ENCODE measurements at places on chromosomes 11 and 22. TPM values are rescaled to one million over a fixed set of nuclear protein-coding genes. Genes with fewer than 3 reads are reported as not detected.

- H3K4me1 ChIP-seq: peaks cover 23% of the 10 kb centered on the region
- no peak overlapping the region for H3K4me3 ChIP-seq
- no peak for DNase-seq
- no peaks in the 10 kb centered on the region for H3K36me3 ChIP-seq
- no peak overlapping the region for H3K27ac ChIP-seq
- H3K27me3 ChIP-seq: no peaks in the 10 kb centered on the region
These were observed 12.6 kb downstream of the SLC43A1 start for GRCh38 chr11:57502870-57503269.

GRCh38 chr11:67288452-67289225, 464 bp upstream of the ANKRD13D start:
- peak overlapping the region; percentile 96 for H3K27ac ChIP-seq
- DNase-seq: peak; percentile 96
- H3K36me3 ChIP-seq: peaks cover 32% of the 10 kb centered on the region
- no peaks in the 10 kb centered on the region for H3K27me3 ChIP-seq
- peak overlapping the region; percentile 87 for H3K4me3 ChIP-seq
- peaks cover 43% of the 10 kb centered on the region for H3K4me1 ChIP-seq

Gene OR52I2
- not detected for total RNA-seq

Gene FAU
- 1,390 TPM for total RNA-seq

GRCh38 chr11:27296497-27296896, 66.5 kb downstream of the CCDC34 start:
- no peak overlapping the region for H3K4me3 ChIP-seq
- no peaks in the 10 kb centered on the region for H3K27me3 ChIP-seq
- H3K27ac ChIP-seq: no peak overlapping the region
- DNase-seq: no peak

Gene SLC7A4
- not detected for total RNA-seq

Gene PDGFB
- 3.1 TPM for total RNA-seq

Gene NRGN
- 1.1 TPM for total RNA-seq

GRCh38 chr22:23116506-23117263, 25.1 kb downstream of the RSPH14 start:
- H3K36me3 ChIP-seq: no peaks in the 10 kb centered on the region
- no peaks in the 10 kb centered on the region for H3K27me3 ChIP-seq
- H3K4me1 ChIP-seq: no peaks in the 10 kb centered on the region
- no peak overlapping the region for H3K4me3 ChIP-seq

- no peaks in the 10 kb centered on the region for H3K4me1 ChIP-seq
- H3K27me3 ChIP-seq: no peaks in the 10 kb centered on the region
These were observed 18.9 kb upstream of the GDPD4 start for GRCh38 chr11:77320351-77320750.

Gene GLYAT
- total RNA-seq: not detected

GRCh38 chr11:127619946-127620345, 619.4 kb upstream of the KIRREL3 start:
- no peaks in the 10 kb centered on the region for H3K4me1 ChIP-seq
- H3K36me3 ChIP-seq: no peaks in the 10 kb centered on the region
- H3K27me3 ChIP-seq: no peaks in the 10 kb centered on the region
- no peak for DNase-seq
- no peak overlapping the region for H3K4me3 ChIP-seq

GRCh38 chr22:47210686-47211085, 448.2 kb downstream of the TBC1D22A start:
- H3K27ac ChIP-seq: no peak overlapping the region
- H3K4me1 ChIP-seq: no peaks in the 10 kb centered on the region
- peaks cover 6% of the 10 kb centered on the region for H3K27me3 ChIP-seq
- no peaks in the 10 kb centered on the region for H3K36me3 ChIP-seq

DNA sequence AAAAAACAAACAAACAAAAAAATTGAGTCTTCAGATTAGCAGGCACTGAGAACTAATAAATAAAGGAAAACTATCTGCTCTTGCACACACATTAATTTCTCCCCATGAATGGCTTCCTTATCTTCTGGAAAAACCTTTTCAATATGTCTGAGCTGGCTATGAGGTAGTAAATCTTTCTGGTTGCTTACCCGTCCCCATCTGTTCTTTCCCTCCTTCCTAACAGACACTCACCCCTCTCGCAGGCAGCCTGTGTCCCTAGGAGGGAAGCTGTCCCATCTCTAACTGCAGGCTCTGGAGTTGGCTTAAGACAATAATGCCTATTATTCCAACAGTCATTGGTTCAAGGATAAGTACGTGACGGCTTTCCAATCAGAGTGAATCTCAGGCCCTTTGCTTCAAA, 8.2 kb upstream of the SCUBE2 start:
- DNase-seq: no peak
- no peaks in the 10 kb centered on the region for H3K4me1 ChIP-seq
- H3K27ac ChIP-seq: no peak overlapping the region
- no peaks in the 10 kb centered on the region for H3K27me3 ChIP-seq
- H3K36me3 ChIP-seq: no peaks in the 10 kb centered on the region

Gene OR4D5
- total RNA-seq: not detected

- no peaks in the 10 kb centered on the region for H3K4me1 ChIP-seq
- DNase-seq: no peak
- H3K4me3 ChIP-seq: no peak overlapping the region
- H3K36me3 ChIP-seq: peaks cover 5% of the 10 kb centered on the region
- no peaks in the 10 kb centered on the region for H3K27me3 ChIP-seq
- H3K27ac ChIP-seq: no peak overlapping the region
These were observed 414.1 kb downstream of the CTTN start for GRCh38 chr11:70812472-70812871.

DNA sequence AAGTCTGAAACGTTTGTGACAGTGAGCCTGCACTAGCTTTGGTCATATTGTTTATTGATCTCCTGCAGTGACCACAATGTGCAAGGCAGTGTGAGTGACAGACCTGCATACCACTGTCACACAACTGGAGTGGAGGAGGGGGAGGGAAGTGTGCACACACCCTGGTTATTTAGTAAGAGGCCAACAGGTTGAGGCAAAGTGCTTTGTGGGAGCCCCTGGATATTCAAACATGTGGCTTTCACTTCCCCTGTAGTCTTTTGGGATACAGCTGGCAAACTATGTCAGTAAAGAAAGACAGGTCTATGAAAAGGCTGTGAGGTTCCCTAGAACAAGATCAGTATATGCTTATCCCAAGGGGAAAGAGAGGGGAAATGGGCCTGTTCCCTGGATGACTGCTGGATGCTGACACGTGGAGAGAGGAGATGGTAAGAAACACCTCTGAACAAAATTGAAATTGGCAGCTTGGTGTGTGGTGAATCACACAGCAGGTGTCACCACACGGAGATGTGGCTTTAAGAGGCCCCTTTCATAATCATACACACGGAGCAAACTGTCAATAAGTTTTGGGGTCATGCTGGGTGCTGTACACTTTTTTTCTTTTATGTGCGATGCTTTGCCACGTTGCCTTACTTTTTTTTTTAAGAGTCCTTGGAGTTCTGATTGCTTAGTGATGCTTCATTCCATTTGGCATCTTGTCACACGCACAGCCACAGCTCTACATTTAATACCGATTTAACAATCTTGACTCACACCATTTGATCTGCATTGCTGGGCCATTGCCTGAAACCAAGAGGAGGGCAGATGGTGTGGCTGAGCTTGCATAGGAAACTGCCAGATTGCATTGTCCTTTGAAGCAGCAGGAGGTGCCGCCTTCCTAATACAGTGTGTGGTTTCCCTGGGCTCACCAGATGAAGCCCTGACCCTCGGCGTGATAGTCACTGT, 11.3 kb downstream of the OSBP2 start:
- DNase-seq: no peak
- H3K4me3 ChIP-seq: no peak overlapping the region
- H3K27ac ChIP-seq: no peak overlapping the region
- no peaks in the 10 kb centered on the region for H3K27me3 ChIP-seq
- H3K4me1 ChIP-seq: no peaks in the 10 kb centered on the region

Gene PTGDR2
- total RNA-seq: 0.27 TPM

GRCh38 chr11:130999992-131000770, 83.9 kb upstream of the SNX19 start:
- DNase-seq: no peak
- H3K27me3 ChIP-seq: no peaks in the 10 kb centered on the region
- H3K4me1 ChIP-seq: no peaks in the 10 kb centered on the region
- H3K27ac ChIP-seq: no peak overlapping the region

DNA sequence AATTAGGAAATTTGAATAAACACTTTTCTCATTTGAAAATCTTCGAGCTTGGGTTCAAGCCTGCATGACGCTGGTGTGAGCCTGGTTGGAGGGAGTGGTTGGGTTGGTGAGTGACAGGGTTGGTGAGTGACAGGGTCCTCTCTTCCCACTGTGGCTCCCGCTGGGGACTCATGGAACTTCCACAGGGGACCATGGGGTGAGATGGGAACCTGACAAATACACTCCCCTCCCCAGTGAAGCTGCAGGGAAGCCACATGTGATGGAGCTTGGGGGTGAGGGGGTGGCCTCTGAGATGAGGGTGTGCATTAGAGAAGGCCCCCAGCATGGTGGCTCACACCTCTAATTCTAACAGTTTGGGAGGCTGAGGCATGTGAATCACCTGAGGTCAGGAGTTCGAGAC, 66.8 kb downstream of the RTL6 start:
- H3K27me3 ChIP-seq: no peaks in the 10 kb centered on the region
- no peak overlapping the region for H3K4me3 ChIP-seq
- H3K4me1 ChIP-seq: no peaks in the 10 kb centered on the region
- peak; percentile 55 for DNase-seq
- H3K27ac ChIP-seq: no peak overlapping the region
- H3K36me3 ChIP-seq: no peaks in the 10 kb centered on the region

GRCh38 chr11:89203814-89204213, 26.1 kb downstream of the TYR start:
- H3K36me3 ChIP-seq: no peaks in the 10 kb centered on the region
- no peak overlapping the region for H3K27ac ChIP-seq
- no peak overlapping the region for H3K4me3 ChIP-seq
- DNase-seq: no peak

DNA sequence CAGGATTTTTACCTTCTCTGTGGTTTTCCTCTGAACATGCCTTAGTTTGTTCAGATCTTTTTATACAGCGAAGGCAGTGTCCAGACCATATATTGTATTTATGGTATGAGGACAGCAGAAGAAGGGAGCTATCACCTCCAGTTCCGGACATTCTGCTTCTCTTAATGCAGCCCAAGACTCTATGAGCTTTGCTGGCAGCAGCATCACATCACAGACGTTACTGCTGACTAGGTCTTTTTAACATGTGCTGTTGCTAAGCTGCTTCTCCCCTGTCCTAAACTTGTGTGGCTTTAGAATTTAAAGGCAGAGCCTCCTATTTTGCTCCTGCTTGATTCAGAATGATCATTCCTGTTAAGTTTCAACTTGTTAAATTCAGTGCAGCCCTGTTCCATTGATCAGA, 13.4 kb downstream of the MICAL2 start:
- H3K27me3 ChIP-seq: no peaks in the 10 kb centered on the region
- H3K36me3 ChIP-seq: no peaks in the 10 kb centered on the region
- no peak overlapping the region for H3K4me3 ChIP-seq
- peaks cover 96% of the 10 kb centered on the region for H3K4me1 ChIP-seq
- H3K27ac ChIP-seq: no peak overlapping the region

DNA sequence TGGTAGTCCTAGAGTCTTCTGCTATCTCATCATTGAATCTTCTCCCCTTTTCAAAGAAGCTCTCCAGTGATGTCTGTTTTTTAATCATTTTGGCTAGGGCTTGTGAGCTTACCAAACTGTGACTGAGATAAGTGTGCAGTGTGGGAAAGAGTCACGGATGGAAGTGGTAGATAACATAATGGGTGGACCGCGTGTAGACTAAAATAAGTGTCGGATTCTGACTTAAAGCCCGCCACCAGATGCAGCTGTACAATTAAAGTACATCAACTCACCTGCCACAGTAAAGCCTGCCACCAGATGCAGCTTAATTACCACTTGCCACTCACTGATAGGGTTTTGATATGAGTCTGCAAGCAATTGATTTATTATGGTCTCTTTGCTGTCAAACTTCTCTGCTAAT, 581.5 kb downstream of the LRRC4C start:
- no peak overlapping the region for H3K4me3 ChIP-seq
- DNase-seq: no peak
- H3K36me3 ChIP-seq: no peaks in the 10 kb centered on the region
- no peaks in the 10 kb centered on the region for H3K27me3 ChIP-seq
- H3K4me1 ChIP-seq: no peaks in the 10 kb centered on the region
- H3K27ac ChIP-seq: no peak overlapping the region

- DNase-seq: no peak
- no peaks in the 10 kb centered on the region for H3K4me1 ChIP-seq
- H3K27me3 ChIP-seq: no peaks in the 10 kb centered on the region
These were observed 61.8 kb downstream of the PIK3C2A start for GRCh38 chr11:17145972-17146371.

Gene SMIM35
- total RNA-seq: not detected

DNA sequence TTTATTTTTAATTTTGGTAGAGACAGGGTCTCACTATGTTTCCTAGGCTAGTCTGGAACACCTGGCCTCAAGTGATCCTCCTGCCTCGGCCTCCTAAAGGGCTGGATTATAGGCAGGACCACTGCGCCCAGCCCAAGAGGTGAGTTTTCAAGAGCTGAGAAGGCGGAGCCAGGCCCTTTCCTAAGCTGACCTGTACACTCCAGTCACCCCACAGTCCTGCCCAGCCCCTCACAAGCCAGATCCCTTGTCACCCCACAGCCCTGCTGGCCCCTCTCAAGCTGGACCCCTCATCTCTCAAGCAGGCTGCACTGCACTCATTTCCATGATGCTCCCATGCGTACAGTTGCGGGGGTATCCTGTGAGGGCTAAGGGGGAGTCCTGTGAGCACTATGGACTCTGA, 2.9 kb downstream of the DENND6B start:
- no peak overlapping the region for H3K27ac ChIP-seq
- peaks cover 14% of the 10 kb centered on the region for H3K4me1 ChIP-seq
- H3K36me3 ChIP-seq: no peaks in the 10 kb centered on the region
- DNase-seq: no peak

- H3K27ac ChIP-seq: no peak overlapping the region
- peaks cover 28% of the 10 kb centered on the region for H3K27me3 ChIP-seq
- no peak overlapping the region for H3K4me3 ChIP-seq
- H3K4me1 ChIP-seq: no peaks in the 10 kb centered on the region
These were observed 134.3 kb downstream of the BRD1 start for GRCh38 chr22:49693416-49693815.
